ENCODE measurements at places on chromosomes 6 and 20.

- DNase-seq: no peak
Observed at GRCh38 chr20:11808841-11809240, 108.9 kb upstream of the BTBD3 start.

DNA sequence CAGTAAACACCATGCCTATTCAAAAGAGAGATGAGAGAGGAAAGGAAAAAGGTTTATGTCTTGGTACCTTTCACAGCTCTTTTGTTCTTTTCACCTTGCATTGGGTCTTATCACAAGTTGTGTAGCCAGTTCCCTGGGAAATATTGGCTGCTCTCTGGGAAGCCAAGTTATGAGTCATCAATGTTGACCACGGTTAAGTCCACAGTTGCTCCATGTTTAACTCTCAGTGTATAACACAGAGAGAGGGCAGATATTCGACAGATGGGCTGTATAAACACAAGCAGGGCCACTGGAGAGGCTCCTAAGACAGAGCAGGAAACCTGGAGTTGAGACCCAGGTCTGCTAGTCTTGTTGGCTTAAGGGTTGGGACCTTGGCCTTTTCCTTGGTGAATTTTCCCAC lies 718.6 kb downstream of the QKI start:
- no peak for DNase-seq

DNA sequence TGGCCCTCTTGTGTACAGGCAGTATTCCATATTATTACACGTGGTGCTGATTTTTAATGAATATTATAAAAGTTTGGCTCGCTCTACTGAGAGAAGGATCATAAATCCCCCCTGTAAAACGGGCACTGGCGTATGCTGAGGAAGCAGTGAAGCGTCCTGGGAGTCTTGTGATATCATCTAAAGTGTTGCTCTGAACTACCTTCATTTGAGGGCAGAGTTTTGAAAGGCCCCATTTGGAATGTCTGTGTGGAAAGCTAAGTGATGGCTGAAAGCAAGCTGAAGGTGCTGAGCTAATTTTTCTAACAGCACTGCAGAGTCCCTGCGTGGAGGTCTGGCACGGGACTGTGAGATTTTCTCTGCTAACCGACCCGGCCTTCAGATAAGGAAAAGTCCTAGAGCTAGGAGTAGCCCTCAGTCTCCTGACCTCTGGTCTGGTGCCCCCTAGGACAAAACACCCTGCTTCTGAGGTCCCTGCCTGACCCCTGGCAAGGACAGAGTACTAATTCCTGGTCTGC lies 1.3 kb upstream of the BACH2 start:
- no peak for DNase-seq

DNA sequence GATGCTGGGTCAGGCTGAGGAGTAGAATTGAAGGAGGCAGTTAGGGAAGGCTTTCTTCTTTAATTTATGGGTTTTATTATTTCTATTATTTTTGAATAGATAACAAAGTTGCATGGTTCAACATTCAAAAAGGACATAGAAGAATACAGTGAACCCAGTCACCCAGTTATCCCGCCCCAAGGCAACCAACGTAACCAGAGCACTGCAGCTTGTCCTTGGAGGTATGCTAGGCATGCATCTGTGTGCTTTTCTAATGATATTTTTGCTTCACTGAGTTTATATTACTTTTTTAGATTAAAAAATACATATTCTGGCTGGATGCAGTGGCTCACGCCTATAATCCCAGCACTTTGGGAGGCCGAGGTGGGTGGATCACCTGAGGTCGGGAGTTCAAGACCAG lies 47.4 kb upstream of the DSN1 start:
- no peak for DNase-seq

- no peak for DNase-seq
Observed at GRCh38 chr20:61599541-61599992, 347.5 kb downstream of the CDH4 start.

GRCh38 chr6:45031601-45032000 lies 296.5 kb upstream of the RUNX2 start:
- no peak for DNase-seq

GRCh38 chr6:157123234-157123633 lies 200.1 kb downstream of the TMEM242 start:
- no peak for DNase-seq

- no peak for DNase-seq
Observed at GRCh38 chr6:18265787-18266522, 1.6 kb upstream of the DEK start.

GRCh38 chr6:107642861-107643328 lies 153.0 kb downstream of the SOBP start:
- no peak for DNase-seq

DNA sequence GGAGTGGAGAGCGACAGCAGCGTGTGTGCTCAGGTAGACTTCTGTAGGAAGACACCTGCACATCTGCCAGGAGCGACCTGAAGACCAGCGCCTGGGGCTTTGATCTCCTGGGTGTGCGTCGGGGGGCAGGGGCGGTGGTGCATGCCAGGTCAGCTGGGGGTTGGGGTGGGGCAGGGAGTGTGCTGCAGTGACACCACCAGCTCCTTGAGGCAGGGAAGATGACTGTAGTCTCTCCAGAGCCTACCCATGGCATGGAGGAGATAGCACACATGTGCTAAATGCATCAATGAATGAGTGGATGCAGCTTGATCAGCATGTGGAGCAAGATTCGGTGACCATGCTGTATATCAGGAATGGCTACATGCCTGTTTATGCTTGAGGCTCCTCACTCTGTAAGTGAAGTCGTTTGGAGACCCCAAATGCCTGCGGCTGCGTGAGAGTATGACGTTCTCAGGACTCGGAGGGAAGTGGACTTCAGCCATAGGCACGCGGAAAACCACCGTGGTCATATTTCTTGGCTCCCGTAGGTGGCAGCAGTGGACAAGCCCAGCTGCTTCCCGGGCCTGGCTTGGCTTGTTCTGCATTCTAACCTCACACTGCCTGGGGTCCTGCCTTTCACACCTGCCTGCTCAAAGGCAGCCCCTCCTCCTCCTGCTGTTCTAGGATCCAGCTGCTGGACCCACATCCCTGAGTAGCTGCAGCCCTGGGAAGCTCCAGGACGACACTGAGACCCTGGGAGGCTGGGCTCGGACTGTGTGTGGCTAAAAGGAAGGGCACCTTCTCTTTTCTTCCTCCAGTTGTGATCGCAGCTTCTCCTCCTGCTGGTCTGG lies 39.4 kb upstream of the KCNK16 start:
- no peak for DNase-seq

DNA sequence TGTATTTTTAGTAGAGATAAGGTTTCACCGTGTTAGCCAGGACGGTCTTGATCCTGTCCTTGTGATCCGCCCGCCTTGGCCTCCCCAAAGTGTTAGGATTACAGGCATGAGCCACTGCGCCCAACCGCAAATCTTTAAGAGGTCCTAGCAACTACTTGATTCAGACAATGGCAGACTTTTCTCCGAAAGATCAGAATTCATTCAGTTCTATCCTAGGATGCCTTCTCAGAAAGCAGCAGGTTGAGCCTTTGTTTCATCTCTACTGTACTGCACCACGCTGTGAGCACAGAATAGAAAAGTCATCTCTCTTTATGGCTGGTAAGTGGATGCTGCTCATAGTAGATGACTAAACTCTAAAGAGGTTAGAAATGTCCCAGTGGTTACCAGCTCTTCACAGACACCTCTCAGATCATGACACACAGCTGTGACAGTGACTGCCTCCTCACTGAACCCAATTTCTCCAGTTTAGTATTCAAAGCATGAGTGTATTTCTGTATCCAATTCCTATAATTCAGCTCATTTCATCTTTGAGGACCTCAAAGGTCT lies 6.0 kb upstream of the HSF2 start:
- no peak for DNase-seq

DNA sequence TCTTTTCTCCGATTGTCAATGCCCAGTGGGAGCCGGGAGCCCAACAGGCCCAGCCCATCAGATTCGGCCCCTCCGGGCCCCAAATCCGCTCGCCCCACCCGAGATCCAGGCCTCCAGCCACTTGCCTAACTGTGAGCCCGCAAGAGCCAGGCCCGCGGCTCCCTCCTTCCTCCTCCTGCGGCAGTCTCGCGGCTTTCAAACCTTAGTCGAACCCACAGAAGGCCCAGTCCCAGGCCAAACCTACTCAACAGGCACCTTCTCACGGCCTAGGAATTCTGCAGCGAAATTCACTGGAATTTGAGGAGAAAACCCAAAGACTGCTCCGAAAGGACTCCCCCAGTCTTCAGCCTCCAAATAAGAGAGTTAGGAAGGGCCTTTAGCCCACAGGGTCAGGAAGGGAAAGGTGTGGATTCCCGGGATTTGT lies 2.8 kb upstream of the TFAP2A start:
- no peak for DNase-seq

DNA sequence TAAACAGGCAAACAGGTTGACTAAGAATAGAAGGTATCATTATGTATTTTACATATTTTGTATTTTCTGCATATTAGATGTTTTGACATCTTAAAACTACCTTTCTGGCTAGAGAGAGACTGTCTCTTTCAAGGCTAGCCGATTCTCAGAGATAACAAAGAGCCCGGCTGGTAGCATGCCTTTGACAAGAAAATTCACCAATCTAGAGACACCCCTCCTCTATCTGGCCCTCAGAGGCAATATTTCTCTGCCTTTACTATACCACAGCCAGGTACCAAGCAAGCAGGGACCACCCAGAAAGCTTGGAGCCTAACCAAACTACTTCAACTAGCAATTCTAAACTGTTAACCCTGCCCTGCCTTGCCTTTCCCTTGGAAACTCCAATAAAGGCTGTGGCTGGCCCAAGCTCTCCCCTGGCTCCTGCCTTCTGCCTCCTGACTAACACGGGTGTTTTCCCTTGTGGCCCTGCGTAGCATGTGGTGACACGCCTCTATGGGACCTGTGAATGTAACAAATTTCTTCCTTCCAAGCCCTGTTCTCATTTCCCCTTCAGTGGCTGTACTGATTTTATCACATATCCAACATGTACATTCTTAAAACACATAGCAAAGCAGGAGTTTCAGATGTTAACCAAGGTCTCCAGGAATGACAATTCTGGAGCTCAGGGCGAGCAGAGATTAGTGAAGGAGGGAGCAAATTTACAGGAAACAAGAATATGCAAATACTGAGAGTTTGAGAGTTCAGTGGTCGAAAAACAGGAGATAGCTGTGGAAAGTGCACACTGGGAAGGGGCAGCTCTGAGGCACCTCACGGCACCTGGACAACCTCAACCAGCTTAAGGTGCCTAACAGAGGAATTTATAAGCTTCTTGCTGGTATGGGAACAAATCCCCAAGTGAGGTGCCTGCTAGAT lies 120.8 kb downstream of the BACH2 start:
- DNase-seq: no peak

DNA sequence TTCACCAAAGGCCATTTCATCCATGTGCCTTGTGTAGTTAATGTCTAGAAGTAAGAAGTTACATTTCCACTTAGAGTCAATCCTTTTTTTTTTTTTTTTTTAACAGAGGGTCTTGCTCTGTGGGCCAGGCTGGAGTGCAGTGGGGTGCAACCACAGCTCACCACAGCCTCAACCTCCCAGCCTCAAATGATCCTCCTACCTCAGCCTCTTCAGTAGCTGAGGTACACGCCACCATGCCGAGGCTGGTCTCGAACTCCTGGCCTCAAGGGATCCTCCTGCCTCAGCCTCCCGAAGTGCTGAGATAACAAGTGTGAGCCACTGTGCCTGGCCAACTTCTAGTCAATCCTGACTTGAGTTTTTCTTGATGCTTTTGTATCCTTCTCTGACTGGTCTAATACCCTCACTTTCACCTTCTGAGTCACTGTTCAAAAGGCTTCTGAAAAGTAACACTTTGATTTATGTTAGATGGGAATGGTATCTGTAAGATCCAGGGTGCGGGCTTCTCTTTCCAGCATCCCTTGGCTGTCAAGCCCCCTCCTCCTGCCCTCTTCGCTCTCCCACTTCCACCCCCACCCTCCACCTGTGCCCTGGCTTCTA lies 22.1 kb downstream of the TRAM2 start:
- DNase-seq: no peak

GRCh38 chr20:46058599-46059281 lies 29.7 kb downstream of the SLC12A5 start:
- DNase-seq: no peak

DNA sequence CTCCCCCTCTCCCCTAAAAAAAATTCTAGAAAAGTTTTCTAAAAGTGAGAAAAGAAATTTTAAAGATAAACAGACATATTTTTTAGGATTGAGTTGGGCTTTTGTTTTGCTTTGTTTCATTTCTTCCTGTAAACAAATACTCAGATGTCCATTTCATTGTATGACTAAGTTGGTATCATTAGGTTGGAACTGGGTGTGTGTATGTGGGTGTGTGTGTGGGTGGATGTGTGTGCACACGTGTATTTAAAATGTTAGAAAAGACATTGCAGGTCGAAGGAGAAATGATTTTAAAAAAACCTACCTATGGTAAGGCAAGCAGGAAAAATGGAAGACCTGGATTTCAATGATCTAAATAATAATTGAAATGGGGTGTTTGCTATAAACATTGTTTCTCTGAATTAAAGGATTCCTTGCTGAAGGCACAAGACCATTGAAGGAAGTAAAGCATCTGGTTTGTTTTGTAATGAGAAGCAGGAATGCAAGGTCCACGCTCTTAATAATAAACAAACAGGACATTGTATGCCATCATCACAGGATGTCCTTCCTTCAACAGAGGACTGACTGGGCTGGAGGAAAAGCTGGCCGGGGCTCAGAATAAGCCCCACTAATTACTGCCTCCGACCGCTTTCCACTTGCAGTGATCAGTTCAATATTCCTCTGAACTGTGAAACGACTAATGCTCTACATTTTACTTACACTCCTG lies 996 bp upstream of the PRDM1 start:
- no peak for DNase-seq

GRCh38 chr6:139369568-139370282 lies 4.7 kb downstream of the CITED2 start:
- no peak for DNase-seq

GRCh38 chr20:55472704-55473103 lies 532.6 kb downstream of the CBLN4 start:
- no peak for DNase-seq

All from thoracic aorta (tissue), 2 donors.